Left renal cortex interstitium (tissue), 4 donors: ENCODE measurements at places on chromosomes 6 and 20.

DNA sequence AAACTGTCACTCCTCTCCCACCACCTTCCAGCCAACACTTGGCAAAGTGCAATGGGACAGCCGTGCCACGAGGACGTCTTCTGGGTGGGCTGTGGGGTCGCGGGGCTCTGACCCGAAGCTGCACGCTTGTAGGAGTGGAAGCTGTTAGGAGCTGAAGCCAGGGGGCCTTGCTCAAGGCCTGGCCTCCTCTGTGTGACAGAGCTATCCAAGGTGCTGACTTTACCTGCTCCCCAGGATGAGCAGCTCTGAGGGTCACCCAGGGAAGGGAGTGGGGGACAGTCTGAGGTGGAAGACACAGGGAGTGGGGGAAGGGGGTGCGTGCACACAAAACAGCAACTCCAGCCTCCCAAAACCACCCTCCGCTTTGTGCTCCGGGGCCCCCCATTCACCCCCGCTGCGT is 17.5 kb upstream of the CHRNA4 start:
- DNase-seq = no peak

- DNase-seq = no peak
These were observed 78.6 kb downstream of the GCLC start for GRCh38 chr6:53466257-53466656.

DNA sequence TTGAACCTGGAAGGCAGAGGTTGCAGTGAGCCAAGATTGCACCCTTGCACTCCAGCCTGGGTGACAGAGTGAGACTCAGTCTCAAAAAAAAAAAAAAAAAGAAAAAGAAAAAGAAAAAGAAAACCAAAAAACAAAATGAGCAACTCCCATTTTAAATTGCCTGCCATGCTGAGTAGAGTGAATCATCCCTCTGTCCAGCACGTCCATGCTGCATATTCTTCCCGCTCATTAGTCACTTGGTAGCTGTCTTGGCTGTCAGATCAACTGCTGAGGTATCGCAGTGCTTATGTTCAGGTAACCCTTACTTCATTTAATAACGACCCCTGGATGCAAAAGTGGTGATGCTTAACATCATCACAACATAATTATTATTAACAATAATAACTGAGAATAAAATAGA is 72.6 kb upstream of the RNF24 start:
- no peak for DNase-seq

- DNase-seq = no peak
These were observed 697.2 kb upstream of the CITED2 start for GRCh38 chr6:140071601-140072062.

DNA sequence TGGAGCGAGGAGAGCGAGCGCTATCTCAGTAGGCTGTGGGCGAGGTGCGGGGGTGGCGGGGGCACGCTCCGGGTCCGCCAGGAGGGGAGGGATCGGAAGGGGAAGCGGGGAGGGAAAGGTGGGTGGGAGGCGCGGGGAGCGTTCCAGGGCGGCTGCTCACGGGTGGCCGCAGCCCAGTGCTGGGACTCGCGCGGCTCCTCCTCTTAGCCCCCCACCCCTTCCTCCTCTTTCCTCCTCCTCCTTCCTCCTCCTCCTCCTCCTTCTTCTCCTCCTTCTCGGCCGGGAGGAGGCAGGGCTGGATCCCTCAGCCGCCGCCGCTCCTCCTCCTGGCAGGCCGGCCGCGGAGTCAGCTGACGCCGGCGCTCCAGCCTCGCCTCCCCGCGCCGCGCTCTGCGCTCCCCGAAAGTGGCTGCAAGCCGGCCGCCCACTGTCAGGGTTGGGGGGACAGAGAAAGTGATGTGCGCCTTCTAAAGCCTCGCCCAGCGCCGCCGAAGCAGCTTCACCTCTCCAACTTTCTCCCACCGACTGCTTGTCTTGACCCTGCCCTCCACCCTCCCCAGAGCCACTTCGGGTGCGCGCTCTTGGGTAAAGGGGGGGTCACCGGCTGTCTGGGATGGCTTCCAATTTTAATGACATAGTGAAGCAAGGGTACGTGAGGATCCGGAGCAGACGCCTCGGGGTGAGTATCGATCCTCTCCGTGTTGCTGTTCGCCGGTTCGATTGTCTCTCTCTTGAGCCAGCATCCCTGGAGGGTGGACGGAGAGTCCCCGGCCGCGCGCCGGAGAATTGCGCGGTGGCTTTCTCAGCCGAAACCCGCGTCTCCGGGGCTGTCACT is at the start of gene DOK5:
Gene DOK5 (plus strand): TSS at position 260 of the 835 bp plus-strand sequence. CDS start 354 bp downstream, at position 614.
- peak; percentile 57 for DNase-seq
